GM19239 (cell line): ENCODE measurements at places on chromosomes 4 and X.

DNA sequence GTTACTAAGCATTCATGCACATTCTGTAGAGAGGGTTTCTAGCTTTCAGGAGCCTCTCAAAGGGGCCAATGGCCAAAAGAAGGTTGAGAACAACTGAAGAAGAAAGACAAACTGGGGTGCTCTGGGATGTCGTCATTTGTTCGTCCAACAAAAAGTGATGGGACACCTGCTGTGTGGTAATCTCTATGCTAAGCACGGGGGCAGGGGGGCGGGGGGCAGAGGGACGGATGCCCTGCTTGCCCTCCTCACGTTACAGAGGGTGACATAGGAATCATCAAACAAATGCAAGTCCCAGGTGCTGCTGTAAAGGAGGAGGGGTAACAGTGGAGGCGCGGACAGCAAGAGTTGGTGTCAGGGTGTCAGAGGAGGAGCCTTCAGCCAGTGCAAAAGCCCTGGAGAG lies 12.8 kb upstream of the CRMP1 start:
- no peak for DNase-seq

GRCh38 chr4:144572660-144573059 lies 73.3 kb upstream of the HHIP start:
- DNase-seq = no peak

GRCh38 chr4:70743731-70744130 lies 22.0 kb downstream of the RUFY3 start:
- DNase-seq = no peak

GRCh38 chr4:33149658-33150524 lies 2429.7 kb downstream of the PCDH7 start:
- no peak for DNase-seq

DNA sequence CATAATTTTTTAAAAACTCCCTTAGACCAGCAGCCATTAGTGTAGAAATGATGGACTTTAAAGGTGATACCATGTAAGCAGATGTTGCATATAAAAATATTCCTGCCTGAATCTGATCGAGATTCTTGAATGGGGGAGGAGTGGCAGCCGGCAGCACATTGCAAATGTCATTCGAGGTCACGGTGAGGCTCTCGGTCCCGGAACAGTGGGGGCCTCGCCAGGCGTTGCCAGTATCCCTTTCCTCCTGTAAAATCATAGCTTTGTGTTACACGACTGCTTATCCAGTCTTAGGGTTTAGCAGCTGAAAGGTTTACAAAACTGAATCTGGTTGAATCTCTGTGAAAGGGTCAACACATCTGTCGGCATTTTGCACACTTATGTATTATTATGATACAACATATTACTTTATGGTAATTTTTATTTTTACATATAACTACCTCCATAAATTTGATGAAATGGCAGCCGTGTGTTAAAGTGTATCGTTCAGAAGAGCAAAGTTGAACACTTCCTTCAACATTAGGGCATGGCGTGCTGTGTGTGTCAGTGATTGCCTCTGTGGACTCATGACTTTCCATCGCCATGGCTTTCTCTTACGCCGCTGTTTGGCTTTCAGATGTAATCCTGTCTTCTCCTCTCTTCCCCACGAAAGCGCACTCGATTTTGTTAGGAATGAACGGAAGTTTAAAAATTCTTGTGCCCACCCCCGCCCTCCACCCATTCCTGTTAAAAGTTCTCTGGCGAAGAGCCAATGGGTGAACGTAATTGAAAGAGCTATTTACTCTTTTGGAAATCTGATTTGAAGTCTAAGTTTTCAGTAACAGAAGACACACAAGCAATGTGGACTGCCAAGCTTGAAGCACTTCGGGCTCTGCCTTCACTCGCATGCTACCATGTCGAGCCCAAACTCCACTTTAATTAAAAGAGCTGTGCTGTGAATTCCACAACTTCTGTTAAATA lies 114.8 kb downstream of the STOX2 start:
- DNase-seq = no peak

DNA sequence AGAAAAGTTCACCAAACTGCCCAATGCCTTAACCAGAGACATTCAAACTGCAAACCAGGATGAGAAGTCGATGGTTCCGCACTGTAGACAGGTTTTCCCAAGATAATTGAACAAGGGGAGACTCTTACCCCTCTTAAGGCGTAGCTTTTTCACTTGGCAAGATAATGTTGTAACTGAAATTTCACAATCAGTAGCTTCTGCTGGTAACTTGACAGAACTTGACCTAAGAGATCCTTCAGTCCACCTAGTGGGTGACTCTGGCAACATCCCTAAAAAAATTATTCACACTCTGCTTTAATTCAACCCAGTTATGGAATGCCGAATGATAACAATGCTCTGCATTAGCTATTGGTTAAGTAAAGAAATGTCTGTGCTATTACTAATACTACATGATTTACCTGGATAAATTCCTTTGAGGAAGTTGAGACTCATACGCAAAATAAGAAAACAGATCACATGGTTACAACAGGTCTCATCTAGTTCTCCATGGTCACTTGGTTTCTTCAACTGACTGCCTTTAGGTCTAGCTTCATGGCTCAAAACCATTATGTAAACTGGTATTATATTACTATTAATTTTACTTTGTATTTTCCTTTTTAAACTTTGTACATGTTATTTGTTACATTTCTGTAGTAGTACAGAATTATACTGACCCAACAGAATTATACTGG lies 9.1 kb downstream of the ELF2 start:
- no peak for DNase-seq

- DNase-seq = no peak
Observed at GRCh38 chr4:896216-896615, 35.9 kb downstream of the GAK start.

- no peak for DNase-seq
Observed at GRCh38 chr4:9849538-9849920, 68.1 kb downstream of the DRD5 start.

GRCh38 chrX:9759337-9759736 lies 6.3 kb downstream of the GPR143 start:
- no peak for DNase-seq

GRCh38 chr4:159104694-159105414 lies 2.0 kb downstream of the RAPGEF2 start:
- DNase-seq = no peak

DNA sequence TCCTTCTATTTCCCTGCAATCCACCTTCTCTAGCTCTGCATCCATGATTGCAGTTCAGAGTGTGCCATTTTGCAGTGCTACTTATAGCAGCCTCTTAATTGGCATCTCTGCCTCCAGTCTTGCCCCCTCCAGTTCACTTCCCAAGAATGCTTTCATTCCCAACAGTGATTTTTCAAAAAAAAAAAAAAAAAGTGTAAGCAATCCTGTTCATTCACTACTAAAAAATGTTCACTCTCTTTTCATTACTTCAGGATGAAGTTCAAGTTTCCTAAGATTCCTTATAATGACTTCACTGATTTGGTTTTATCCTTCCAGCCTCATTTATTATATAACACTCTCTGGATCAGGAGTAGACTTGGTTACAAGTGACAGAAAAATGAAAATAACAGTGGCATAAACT lies 124.7 kb upstream of the LNX1 start:
- DNase-seq = no peak
